ENCODE measurements at places on chromosomes 4 and X.

DNA sequence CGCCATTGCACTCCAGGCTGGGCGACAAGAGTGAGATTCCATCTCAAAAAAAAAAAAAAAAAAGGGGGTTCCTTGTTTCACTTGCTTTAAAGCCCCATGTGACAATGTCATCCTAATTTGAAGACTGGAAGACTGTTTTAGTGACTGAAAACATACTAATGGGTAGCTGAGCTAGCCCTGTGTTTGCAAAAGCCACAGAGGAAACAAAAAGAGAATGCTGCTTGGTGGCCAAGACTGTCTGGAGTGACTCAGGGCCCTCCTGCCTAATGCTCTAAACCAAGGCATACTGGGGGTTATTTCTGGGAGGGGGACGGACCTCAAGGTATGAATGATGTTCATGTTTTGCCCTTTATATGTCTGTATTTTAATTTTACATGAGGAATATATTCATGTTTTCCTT lies 16.0 kb downstream of the HPSE start:
- no peak for DNase-seq

DNA sequence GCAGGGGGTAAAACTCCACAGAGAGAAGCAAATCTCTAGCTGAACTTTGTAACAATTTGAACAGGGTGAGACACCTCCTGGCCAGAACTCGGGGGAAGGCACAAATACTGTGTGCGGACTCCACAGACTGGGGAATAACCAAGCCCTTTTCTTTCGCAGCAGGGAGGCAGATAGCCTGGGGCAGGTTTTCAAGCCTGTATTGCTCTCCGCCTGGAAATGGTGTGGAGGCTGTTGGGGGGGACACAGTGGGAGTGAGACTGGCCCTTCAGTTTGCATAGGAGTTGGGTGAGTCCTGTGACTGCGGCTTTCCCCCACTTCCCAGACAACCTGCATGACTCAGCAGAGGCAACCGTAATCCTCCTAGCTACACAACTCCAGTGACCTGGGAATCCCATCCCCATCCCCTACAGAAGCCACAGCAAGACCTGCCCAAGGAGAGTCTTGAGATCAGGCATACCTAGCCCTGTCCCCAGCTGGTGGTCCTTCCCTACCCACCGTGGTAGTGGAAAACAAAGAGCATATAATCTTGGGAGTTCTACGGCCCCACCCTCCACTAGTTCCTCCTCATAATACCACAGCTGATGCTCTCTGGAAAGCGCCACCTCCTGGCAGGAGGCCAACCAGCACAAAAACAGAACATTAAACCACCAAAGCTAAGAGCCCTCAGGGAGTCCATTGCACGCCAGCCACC lies 12.9 kb upstream of the SMPX start:
- DNase-seq, result no peak

GRCh38 chr4:100009490-100009889 lies 59.4 kb upstream of the H2AZ1 start:
- no peak for DNase-seq

DNA sequence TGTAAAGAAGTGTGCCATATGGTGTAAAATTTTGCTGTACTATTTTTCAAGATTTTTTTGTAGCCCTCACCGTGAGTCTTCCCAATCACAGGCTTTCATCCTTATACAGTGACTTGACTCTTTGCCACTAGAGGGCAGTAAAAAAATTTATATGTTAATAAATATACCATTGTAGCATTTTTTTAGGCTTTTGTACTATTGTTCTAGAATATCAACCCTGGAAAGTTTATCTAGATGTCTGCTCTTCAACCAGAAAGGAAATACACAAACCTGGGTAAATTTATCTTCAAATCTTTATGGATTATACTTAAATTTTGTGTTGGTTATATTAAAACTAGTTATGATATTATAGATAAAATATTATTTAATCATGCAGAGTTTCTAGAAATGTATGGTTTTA lies 235.3 kb downstream of the TENM3 start:
- DNase-seq, result no peak

DNA sequence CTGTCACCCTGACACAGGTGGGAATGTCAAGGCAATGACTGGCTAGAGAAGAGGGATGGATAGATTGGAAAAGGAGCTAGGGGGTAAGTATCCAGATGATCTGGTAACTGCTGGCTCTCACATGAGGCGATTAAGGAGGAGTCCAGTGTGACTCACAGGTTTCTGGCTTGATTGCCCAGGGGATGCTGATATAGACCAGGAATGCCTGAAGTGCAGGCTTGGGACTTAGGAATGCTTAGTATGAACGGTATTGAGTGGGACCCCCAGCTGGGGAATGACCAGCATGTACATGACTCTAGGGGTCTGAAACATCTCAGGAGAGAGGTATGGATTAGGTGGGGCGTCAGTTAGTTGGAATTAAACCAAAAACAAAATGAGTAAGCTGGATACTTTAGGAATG lies 65.8 kb upstream of the PRPS1 start:
- no peak for DNase-seq

GRCh38 chrX:19479458-19479857 lies 35.9 kb downstream of the MAP3K15 start:
- DNase-seq, result no peak

DNA sequence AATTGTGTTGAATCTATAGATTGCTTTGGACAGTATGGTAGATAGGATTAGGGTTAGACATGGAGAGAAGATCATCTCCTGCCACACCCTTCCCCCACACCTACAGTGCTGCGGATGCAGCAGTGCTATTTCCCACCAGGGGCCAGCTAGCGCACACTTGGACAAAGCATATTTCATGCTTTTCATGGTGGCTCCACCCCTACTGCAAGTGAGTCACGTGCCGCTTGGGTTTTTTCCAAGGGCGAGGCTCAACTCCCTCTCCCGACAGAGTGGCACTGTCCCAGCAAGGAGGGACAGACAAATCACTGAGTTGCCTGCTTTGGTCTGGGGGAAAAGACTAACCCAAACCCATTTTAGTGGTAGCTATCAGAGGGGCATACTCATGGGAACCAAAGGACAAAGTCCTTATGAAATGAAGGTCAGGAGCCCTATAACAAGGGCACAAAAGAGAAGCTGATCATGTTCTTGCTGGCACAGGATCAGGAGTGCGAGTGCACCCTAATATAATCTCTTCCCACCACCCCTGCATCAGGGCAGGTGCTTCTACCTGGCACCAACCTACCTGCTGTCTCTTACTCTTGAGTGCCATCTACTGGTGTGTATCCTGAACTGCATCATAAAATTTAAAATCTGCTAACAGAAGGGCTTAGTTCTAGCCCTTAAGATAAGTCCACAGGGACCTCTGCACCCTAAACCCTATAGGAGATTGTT lies 55.1 kb upstream of the PGAM4 start:
- DNase-seq, result no peak

GRCh38 chr4:7212921-7213320 lies 20.6 kb downstream of the SORCS2 start:
- DNase-seq, result no peak

- no peak for DNase-seq
Measured at GRCh38 chrX:11241720-11242119, 51.5 kb upstream of the AMELX start.

DNA sequence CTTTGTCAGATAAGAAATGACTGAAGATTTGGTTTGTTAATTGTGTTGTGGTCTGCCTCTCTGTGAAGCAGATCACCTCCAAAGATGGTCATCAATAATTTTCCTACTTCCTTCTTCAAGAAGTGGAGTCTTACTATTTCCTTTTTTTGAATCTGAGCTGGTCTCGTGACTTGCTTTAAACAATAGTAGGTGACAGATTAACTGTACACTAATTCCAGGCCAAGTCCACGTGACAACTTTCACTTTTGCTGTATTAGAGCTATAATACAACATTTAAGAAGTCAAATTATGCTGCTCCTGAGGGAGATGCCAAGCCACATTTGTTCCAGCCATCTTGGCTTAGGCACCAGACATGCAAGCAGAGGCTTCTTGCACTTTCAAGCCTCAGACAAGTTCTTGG lies 393.8 kb upstream of the GRID2 start:
- no peak for DNase-seq

- no peak for DNase-seq
Measured at GRCh38 chr4:113835005-113835404, 73.5 kb upstream of the CAMK2D start.

DNA sequence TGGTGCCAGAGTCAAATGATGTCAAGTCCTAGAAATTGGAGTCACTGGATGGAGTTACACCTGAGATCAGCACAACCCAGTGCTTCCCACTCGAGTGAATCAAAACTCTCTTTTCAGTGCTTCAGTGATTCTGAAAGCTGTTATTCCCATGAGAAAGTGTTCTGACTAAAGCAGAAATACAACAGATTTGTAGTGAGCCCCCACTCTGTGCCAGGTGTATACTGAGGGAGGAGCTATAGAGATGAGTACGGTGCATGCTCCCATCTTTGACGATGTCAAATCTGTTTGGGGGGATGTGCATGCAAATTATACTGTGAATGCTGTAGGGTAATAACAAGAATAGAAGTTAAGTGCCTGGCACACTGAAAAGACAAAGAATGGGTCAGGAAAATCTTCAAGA lies 330.2 kb downstream of the HS3ST1 start:
- DNase-seq, result no peak

GRCh38 chr4:10599574-10599973 lies 85.0 kb downstream of the CLNK start:
- no peak for DNase-seq

DNA sequence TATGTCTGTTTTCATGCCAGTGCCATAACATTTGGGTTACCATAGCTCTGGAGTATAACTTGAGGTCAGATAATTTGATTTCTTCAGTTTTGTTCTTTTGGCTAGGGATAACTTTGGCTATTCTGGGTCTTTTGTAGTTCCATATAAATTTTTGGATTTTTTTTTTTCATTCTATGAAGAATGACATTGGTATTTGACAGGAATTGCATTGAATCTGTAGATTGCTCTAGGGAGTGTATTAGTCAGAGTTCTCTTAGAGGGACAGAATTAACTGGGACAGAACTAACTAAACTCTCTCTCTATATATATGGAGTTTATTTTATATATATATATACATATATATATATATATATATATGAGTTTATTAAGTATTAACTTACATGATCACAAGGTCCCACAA lies 32.2 kb upstream of the SLIT2 start:
- no peak for DNase-seq

DNA sequence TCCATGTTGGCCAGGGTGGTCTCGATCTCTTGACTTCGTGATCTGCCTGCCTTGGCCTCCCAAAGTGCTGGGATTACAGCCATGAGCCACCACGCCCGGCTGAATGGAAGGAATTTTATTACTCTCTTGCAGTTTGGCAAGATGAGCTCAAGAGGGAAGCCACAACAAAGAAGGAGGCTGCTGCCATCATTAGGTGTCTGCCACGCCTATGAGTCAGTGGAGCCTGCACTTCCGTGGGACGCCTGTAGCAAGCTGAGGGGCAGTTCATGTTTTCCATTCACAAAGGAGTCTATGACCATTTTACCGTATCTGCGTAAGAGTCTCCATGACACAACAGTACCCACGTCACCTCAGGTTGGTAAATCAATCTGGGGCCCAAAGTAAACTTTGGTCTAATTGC lies 51.2 kb upstream of the CHRNA9 start:
- peak; percentile 69 for DNase-seq

DNA sequence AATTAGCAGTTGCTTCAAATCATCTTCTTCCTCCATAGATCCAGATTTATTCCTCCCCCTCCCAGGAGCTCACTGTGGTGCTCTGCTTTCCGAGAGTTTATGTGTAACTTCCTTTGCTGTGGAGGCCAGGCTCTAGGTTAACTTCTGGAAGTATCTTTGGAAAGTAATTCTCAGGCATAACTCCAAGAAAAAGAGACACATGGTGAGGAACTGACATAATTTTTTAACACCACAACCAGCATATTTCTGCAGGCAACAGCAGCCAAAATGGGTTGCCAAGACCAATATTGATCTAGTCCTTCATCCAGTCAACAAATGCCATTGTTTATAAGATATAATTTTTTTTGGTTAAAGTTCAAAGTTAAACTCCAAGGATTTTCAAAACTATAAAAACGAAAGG lies 114.5 kb upstream of the RBPJ start:
- DNase-seq, result no peak

- no peak for DNase-seq
Measured at GRCh38 chr4:114597410-114598115, 1.0 kb upstream of the UGT8 start.

DNA sequence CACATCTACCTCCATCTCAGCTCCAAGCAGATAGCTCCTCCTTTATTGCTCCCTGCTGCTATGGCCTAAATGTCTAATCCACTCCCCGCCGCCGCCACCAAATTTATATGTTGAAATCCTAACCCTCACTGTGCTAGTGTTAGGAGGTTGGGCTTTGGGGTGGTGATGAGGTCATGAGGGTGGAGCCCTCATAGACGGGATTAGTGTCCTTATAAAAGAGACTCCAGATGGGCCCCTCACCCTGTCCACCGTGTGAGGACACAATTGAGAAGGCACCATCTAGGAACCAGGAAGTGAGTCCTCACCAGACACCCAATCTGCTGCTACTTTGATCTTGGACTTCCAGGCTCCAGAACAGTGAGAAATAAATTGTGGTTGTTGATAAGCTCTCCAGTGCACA lies 13.6 kb upstream of the TBC1D14 start:
- DNase-seq, result no peak

- DNase-seq, result no peak
Measured at GRCh38 chr4:15526924-15527592, 57.4 kb downstream of the CC2D2A start.

GRCh38 chrX:140274811-140275525 lies 229.9 kb downstream of the SOX3 start:
- no peak for DNase-seq

DNA sequence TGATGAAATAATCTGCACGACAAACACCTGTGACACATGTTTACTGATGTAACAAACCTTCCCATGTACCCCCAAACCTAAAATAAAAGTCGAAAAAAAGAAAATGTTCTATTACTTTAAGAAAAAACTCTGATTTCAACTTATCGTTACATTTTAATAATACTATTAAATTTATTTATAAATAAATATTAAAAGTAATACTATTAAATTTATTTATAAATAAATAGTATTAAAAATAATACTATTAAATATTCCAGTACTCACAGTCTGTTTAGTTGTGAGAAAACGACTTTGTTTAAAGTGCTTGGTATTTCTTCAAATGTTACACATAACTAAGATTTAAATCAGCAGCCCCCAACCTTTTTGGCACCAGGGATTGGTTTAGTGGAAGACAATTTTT lies 471.6 kb upstream of the PRKX start:
- no peak for DNase-seq

DNA sequence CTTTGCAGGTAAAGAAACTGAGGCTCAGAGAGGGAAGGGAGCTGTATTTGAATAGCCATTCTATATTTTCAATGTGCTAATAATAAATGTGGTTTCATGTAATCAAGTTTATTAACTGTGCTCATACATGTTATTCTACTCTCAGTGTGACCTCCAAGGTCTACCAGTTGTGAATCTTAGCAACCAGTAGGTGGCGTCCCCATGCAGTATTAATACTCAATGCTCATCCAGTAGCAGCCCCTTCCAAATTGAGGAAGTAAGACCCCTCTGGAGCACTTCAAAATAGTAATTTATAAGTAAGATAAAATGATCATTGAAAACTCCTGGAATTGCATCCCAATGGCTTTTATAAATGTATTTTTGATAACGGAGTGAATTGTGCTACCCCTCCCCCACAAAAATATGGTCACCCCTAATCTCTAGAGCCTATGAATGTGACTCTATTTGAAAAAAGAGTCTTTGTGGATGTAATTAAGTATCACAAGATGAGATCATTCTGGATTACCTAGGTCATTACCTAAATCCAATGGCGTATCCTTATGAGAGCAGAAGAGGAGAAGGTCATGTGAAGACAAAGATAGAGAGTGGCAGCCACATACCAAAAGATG lies 20.4 kb upstream of the SEPSECS start:
- no peak for DNase-seq

GRCh38 chrX:105126201-105126600 lies 94.3 kb downstream of the TEX13A start:
- DNase-seq, result no peak

GRCh38 chr4:177713454-177713853 lies 271.2 kb upstream of the AGA start:
- no peak for DNase-seq
